ENCODE measurements at places on chromosomes 2 and 18.
A peak's percentile ranks its signal among the peaks of the same experiment; 100 is the strongest.

DNA sequence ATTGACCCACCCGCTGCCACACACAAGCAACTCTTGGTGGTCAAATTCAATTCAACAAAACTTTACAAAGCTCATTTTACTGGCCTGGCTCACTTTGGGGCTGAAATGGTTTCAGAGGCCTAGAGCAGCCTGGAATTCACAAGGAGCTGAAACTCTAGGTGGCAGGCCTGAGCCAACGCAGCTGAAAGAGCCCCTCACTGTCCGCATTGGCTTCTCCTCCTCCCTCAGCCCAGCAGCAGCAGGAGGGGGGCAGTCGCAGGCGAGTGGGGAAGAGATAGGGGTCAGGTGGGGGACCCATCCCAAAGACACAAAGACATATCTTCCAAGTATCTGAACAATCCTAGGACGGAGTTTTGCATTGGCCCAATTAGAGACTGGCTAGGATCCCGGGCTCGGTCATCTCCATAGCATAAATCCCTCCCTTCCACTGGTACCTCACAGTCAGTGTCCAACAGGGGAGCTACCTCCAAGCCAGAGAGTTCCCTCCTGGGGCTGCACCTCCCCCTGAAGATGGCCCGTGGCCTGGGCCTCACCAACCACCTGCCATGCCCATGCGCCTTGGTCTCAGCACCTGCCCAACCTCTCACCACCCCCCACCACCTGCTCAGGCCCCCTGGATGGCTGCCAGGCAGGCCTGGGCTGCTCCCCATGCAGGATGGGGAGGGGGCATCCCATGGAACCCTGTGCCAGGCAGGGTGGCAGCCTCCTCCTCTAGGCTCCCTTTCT lies 113.4 kb downstream of the ZBTB7C start:
- no peak for DNase-seq

DNA sequence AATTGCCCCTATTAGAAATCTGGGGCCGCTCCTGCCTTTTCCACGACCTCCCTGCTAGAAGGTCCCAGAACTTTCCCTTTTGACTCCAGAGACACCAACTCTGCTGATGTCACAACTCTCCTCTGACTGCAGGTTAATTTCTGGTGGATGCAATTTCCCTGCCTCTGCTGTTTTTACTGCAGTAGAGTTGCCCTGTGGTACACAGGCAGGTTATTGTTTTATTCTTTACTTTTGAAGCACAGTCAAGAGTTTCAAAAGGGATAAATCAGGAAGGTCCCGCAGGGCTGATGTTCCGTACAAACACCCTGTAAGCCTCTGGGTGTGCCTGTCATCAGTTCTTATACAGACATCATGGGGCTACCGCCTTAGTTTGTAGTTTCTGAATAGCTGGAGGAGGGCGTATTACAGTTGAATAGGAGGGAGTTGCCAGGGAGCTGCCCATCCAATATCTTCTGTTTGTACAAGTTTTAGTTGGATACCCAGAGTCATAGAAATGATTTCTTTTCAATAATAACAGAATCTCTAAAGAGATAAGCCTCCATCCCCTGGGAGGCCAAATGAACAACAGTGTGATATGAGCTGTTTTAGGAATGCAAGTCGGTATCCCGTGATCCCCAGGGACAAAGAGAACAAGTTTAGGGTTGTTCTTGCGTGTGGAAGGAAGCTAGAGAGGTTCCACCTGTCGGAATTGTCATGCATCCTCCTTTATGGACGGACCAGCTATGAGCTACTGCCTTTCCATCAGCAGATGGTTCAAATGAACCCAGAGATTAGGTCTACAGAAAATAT lies 108.4 kb upstream of the COPS8 start:
- no peak for DNase-seq

- DNase-seq: peak; percentile 41
These were observed 1.8 kb upstream of the GBX2 start for GRCh38 chr2:236169741-236170589.

DNA sequence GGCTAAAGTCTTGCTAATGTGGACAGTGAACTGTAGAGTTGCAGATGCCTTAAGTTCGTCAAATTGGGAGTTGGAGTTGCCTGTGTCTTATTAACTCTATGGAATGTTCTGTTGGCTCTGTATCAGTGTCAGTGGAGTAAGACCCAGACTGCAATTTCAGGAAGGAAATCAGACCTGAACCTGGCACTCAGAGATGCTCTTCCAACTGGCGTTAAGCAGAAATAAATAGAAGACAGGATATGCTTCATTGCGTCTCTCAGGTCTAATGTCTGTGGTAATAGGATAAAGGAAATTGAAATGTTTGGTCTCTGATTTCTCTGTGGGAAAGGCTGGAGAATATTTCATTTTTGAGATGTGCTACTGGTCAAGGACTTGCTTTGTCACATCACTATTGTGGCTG lies 846.7 kb upstream of the ID2 start:
- DNase-seq: no peak

DNA sequence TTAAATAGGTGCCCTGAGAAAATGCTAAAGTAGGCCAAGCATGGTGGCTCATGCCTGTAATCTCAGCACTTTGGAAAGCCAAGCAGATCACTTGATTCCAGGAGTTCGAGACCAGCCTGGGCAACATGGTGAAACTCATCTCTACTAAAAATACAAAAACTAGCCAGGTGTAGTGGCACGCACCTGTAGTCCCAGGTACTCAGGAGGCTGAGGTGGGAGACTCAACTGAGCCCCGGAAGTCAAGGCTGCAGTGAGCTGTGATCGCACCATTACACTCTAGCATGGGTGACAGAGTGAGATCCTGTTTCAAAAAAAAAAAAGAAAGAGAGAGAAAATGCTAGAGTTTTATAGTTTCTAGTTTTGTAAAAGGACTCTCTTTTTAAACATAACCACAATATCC lies 12.0 kb downstream of the ANKRD44 start:
- no peak for DNase-seq

GRCh38 chr18:2961821-2962220 lies 51.1 kb downstream of the LPIN2 start:
- DNase-seq: peak; percentile 24

Measured in fibroblast of skin of back (primary cell).